Ovary (tissue), 10 donors: ENCODE measurements at places on chromosomes 3 and 15.
A peak's percentile ranks its signal among the peaks of the same experiment; 100 is the strongest.

DNA sequence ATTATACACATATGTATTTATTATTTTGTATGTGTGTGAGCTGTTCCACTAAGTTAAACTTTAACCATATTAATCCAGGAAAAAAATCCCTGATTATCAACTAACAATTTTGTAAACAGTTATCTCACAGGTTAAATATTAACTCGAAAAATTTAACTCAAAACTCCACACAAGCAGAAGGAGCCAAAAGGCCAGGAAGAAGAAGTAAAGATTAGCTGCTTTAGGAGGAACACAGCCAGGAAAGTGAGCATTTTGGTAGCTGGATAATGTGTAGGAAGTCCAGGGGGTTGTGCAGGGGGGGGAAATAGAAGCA lies 425.0 kb downstream of the TIGIT start:
- no peak for DNase-seq

GRCh38 chr3:147518465-147518864 lies 109.3 kb downstream of the ZIC1 start:
- no peak for DNase-seq

DNA sequence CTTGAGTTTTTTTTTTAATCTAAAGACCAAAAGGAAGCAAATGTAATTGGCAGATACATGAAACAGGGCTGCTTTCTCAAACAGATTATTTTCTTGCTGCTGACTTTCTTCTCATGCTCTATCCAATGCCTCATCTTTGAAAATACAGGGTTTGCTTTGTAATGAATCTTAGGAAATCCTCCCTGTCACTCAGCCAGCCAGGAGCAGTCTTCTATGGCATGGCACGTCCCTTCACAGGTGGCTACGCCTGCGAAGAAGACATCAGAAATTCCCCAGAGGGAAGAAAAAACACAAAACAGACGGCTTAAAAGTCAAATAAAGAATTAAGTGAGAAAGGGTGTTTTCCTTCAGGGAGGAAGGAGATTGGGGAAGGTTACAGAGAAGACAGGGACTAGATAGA lies 242.5 kb downstream of the IGSF11 start:
- DNase-seq = no peak

DNA sequence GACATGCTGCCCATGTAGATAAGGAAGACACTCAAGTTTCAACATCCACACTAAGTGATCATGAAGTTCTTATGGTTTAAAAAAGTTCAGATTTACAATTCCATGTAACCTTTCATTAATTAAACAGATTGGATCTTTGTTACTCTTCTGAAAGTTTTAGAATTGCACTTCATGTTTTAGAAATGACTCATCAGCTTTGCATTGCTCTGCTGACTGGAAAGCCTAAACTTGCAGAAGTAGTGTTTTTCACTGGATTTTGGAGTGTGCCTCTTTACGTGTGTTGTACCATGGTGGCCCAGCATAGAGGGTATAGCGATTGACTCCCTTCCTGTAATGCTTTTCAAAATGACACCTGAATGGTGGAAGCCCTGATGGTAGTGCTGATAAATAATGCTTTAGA lies 157.9 kb downstream of the BBX start:
- DNase-seq = no peak

GRCh38 chr3:174547801-174548435 lies 311.2 kb upstream of the NAALADL2 start:
- no peak for DNase-seq

DNA sequence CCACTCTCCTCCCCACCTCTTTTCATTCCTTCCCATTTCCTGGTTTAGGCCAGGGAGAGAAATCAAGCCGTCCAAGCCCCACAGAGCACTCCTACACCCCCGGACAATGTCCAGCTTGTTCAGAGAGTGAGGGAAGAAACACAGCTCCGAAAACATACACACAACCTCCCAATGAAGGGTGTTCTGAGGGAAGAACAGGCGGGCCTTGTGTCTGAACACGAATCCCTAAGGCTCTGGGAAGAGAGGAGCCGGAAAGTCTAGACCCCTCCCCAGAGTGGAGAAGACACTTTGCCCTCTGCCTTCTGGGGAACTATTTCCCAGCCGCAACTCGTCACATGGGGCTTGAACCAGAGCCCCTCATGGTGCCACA lies 30.5 kb downstream of the ACAN start:
- no peak for DNase-seq

DNA sequence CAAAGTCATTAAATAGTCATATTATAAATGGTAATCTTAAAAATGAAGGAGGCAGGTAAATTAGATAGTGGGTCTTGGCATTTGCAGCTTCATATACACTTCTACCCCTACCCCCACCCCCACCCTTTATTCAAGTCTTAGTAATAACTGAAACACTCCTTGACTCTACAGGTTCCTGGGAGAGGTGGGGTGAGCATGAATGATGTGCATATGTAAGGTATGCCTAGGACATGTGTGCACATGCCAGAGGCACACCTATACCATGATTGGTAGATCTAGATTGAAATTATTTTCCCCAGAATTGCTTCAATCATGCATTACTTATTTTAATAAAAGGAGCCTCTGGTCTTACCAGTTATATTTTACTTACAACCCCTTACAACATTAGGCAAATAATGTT lies 40.1 kb upstream of the PDCD6IP start:
- no peak for DNase-seq

DNA sequence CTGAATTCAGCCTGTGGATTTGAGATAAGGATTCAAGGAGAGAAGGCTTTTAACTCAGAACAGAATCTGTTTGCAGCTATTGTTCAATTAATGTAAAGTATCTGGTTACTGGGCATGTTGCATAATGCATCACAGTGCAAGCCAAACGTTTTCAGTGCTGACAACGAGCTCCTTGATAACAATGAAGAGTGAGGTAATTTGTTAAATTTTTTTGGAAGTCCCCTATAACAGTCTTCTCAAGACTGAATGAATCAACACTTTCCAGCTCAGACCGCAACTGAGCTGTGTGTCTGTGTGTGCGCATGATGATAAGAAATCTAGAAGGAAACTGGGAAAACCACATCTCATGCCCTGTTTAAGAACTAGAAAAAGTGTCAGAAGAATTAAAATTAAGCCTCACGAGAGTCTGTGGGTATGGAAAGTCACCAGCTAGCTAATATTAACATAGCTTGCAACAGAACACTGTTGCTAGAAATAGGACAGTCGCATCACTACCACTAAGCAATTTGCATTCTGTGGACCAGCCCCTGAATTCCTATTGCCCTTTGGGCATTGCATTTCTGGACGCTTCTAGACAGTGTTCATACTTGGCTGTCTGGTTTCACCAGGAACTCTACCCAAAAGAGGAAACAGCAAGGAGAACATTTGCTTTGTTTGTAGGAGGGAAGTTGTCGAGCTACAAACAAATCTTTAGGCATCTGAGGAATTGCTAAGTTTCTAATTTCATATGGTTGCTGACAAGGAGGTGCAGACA lies 43.7 kb upstream of the ATP2C1 start:
- no peak for DNase-seq

DNA sequence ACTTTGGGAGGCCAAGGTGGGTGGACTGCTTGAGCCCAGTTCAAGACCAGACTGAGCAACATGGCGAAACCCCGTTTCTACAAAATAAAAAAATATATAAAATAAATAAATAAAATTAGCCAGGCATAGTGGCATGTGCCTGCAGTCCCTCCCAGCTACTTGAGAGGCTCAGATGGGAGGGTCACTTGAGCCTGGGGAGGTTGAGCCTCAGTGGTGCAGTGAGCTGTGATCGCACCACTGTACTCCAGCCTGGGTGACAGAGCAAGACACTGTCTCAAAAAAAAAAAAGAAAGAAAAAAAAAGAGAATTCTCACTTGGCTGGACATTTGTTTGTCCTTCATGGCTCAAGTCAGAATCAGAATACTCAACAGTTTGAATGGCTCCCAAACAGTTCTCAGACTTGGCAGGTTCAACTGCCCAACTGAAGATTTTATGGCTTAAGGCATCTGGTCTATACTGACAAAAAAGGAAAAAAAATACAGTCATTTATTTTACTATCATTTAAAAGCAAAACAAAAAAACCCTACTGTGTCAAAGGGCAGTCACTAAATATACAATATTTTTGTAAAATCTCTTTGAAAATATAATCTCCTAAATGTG lies 106.6 kb downstream of the FBXL22 start:
- DNase-seq = no peak

DNA sequence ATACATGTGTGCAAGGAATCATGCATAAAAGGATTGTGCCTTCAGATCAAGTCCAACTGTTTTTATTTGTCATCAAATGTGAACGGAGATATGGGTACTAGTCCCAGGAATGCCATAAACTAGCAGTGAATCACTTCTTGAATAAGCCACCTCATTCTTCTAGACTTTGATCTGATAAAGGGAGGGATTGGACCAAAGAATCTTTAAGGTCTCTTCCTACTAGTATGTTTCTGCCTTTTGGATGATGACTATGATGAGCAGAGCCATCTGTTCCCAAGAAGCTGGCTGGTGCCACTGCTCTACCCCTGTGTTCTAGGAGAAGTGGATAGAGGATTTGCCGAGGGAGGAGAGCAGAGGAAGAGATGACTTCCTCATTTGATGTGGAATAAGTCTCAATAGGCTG lies 28.8 kb upstream of the UACA start:
- no peak for DNase-seq

GRCh38 chr3:79011821-79012529 lies 755.8 kb downstream of the ROBO1 start:
- DNase-seq = no peak

DNA sequence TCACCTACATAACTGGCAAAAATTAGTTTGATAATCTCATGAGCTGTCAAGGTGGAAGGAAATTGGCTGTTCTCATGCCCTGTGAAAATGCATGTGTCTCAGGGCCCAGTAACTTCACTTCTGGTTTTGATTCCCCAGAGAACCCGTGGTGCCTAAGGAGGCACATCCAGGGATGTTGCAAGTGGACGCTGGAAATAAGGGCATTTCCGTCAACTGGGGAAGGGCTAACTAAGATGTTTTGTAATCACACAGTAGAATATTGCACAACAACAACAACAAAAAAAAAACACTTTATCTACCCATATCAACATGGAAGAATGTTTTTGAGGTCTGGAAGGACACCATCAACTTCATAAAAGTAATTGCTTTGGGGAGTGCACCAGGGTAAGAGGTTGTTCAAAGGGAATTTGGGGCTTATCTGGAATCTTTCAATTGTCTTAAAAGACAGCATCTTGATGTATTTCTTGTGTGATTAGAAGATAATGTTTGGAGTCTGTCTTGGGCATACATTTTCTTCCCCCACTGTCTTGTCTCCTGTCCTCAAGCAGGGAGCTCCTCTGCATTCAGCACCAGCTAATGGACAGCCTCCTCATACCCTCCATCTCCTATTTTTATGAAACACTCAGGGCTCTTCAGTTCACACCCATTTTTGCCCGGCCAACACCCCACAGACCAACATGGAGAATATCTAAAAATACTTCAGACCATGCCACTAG lies 37.2 kb upstream of the PRR20G start:
- DNase-seq = no peak

GRCh38 chr3:49359623-49360022 lies 1.5 kb upstream of the GPX1 start:
- no peak for DNase-seq

DNA sequence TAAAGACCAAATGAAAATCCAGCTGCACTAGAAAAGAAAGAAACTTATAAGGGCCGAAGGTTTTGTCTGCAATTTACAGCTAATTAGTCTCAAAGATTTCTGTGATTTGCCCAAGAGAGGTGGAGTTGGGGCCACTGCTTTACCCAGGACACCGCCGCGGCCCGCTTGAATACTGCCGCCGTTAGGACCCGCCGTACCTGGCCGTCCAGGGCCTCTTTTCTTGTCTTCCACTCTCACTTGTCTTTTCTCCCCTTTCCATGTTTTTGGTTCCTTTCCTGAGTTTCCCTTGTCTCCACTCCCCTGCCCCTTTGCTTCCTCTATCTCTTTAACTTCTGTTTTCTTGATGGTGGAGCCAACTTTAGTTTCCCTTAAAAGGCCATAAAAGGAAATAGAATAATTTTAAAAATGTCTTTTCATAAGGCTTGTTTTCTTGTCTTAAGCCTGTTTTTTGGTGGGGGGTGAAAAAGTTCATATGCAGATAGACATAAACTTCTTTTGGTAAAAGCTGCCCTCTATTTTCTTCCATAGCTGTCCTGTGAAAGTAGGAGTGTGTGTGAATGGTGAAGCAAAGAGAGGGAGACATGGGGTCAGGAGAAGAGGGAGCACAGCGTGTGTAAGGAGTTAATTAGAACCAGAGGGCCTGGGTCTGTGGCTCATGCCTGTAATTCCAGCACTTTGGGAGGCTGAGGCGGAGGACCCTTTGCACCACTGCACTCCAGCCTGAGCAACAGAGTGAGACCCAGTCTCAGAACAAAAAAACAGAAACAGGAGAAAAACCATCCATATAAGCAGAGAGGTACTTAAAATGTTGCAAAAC lies 16.0 kb upstream of the CCNL1 start:
- DNase-seq = peak; percentile 52

- DNase-seq = no peak
These were observed 627.1 kb downstream of the NAALADL2 start for GRCh38 chr3:175486255-175486654.

- DNase-seq = no peak
These were observed 27.5 kb upstream of the ACAN start for GRCh38 chr15:88775776-88776175.

DNA sequence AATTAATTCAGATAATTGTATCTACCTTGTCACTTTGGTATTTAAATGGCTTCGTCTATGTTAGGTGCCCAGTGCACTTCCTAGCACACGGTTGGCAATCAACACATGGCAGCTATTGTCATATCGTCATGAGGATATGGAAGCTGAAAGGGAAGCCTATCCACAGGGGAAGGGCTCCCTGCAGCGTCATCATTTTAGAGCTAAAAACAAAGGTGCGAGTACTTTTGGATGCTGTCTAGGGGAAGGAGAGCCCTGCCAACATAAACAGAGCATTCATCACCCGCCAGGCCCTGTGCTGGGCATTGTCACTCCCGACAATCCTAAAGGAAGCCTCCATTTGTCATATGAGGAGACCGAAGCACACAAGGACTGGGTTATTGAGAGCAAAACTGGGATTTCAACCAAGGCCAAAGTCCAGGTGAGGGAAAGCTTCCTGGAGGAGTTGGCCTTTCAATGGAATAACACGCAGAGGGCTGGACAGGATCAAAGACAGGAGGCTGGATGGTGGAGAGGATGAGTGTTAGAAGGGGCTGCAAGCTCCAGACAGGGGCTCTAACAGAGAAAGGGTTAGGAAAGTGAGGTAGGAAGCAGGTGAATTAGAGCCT lies 8.0 kb upstream of the PARL start:
- no peak for DNase-seq

- no peak for DNase-seq
These were observed 230.4 kb upstream of the CHRM5 start for GRCh38 chr15:33737687-33738601.

- DNase-seq = no peak
These were observed 10.8 kb downstream of the PLA2G4D start for GRCh38 chr15:42083605-42083908.

- no peak for DNase-seq
These were observed 92.8 kb downstream of the PCSK6 start for GRCh38 chr15:101396484-101397261.

- DNase-seq = no peak
These were observed 136.8 kb upstream of the ACP3 start for GRCh38 chr3:132180337-132180791.

GRCh38 chr3:141360888-141361598 lies 7.3 kb upstream of the ZBTB38 start:
- no peak for DNase-seq
